LHCN-M2 (cell line): ENCODE measurements at places on chromosomes 3 and 15.

- no peak for DNase-seq
Measured at GRCh38 chr15:63890617-63891016, 56.9 kb upstream of the HERC1 start.

DNA sequence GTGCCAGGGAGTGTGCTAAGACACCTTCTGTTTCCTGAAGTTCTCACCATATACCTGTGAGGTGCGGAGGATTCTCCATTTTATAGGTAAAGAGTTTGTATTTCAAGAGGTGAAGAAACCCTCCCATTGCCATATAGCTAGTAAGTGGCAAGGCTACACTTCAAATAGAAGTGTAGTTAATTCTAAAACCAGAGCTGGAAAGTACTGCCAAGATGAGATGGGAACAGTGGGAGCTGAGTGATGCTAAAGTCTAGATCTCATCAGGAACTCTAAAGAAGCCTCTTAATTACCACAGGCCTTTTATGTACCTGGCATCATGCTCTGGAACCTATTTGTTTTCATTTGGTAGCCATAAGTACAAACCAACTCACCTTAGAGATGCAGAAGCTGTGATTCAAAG, 98.6 kb upstream of the NUDT16 start:
- DNase-seq, result no peak

- DNase-seq, result peak; percentile 45
Measured at GRCh38 chr3:45987368-45988291, 8.0 kb downstream of the FYCO1 start.

DNA sequence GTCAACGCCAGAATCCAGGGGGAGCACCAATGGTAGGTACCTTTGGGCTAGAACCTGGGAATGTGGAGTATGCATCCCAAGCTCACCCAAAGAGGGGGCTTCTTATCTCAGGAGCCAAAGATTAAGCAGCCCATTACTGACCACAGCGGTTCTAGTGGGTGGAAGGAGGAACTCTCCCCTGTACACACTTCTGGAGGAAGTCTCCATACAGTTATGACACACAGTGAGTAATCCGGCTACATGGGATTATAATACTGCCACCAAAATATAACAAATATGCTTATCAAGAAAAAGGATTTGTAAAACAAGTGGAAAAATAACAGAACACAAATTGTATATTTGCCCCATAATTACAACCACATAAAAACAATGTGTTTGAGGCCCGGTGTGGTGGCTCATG, 8.4 kb downstream of the MYO1E start:
- peak; percentile 43 for DNase-seq

DNA sequence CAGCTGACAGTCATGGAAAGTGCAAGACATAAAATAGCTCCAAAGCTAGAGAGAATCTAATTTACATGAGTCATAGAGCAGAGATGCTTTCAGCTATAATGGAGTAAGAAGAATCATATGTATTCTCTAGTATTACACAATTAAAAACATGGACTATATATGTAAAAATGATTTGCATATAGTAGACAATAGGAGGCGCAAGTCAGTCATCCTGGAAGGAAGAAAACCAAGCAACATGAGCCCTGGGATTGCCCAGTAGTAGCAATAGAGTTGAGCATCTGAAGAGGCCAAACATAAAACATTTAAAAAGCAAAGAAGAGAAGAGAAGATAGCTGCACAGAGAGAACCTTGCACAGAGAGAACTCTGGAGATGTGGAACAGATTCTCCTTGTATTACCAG, 455.0 kb downstream of the EPHA3 start:
- no peak for DNase-seq

DNA sequence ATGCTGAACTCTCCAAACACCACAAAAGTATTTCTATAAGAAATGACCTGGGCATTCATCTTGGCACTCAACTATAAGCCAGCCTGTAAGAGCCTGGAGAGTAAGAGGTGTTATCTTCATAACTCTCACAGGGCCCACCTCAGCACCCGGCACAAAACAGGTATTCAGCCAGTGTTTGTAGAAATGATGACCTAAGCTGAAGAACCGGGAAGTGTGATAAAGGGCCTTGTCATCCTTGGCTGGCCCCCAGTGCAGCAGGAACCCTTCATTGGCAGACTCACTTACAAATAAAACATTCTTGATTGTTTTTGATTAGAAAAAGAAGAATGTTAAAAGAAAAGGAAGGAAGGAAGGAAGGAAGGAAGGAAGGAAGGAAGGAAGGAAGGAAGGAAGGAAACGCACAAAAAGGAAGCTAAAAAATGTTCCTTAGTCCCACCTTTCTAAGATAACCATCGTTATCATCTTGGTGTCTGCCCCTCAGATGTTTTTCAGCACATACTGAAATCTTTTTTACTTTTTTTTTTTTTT, 52.1 kb downstream of the DAPK2 start:
- no peak for DNase-seq

GRCh38 chr15:43220991-43221403, at the start of gene EPB42:
TSS of gene EPB42 (minus strand) at chr15:43221018. CDS start at chr15:43220825, 193 bp downstream.
- DNase-seq, result no peak

DNA sequence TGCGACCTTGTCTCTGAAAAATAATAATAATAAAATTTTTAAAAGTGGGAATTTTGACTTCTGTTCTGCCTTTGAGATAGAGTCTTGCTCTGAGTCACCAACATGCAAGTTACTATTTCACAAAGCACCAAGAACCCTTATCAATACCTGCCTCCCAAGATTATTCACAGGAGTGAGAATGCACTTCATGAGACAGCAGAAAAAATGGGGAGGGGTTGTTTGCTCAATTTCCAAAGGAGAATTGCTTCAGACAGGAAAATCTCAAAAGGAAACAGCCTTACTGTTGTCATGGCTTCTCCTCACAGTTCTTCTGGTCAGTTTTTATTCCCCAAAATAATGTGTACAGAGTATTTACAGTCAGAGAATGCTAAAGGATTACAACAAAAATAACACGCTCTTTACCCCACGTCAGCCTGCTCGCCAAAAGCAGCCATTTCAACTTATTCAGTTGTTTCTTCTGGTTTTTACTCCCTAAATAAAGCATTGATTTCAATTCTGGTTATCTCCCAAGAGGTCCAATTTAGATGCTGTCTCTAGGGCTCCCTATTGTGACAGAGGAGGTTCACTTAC, 89.0 kb downstream of the PPCDC start:
- no peak for DNase-seq

- peak; percentile 74 for DNase-seq
Measured at GRCh38 chr3:10957976-10958749, 34.4 kb upstream of the SLC6A1 start.

- DNase-seq, result no peak
Measured at GRCh38 chr3:173938616-173939015, 541.1 kb downstream of the NLGN1 start.

- no peak for DNase-seq
Measured at GRCh38 chr3:56790016-56790821, 11.5 kb downstream of the ARHGEF3 start.

GRCh38 chr3:72288955-72289691, 504.2 kb upstream of the PROK2 start:
- DNase-seq, result peak; percentile 58

DNA sequence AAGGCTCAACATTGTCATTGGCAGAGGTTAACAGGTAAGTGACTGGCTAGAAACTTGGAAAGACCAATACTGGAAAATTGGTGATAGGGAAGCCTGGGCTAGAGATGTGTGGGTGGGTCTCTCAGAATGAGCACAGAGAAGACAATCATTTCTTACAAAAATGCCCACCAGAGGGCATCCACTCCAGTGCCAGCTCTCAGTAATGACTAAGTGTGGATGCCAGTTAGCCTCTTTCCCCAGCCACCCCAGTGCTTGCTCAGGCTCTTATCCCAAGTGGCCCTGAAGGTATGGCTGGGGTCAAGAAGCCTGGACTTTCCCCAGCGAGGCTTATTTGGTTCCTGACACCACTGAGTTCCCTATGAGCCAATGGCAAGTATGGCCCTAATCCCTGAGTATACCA, 115.9 kb upstream of the ST8SIA2 start:
- peak; percentile 24 for DNase-seq

- DNase-seq, result no peak
Measured at GRCh38 chr3:127730666-127731295, 58.0 kb downstream of the ABTB1 start.

- no peak for DNase-seq
Measured at GRCh38 chr3:62525281-62525680, 151.9 kb upstream of the FEZF2 start.
